ENCODE measurements at places on chromosomes 7 and 10.

GRCh38 chr10:21675157-21675796, 141.2 kb downstream of the MLLT10 start:
- no peak for DNase-seq

GRCh38 chr7:134289423-134289822, 27.3 kb downstream of the SLC35B4 start:
- no peak for DNase-seq

DNA sequence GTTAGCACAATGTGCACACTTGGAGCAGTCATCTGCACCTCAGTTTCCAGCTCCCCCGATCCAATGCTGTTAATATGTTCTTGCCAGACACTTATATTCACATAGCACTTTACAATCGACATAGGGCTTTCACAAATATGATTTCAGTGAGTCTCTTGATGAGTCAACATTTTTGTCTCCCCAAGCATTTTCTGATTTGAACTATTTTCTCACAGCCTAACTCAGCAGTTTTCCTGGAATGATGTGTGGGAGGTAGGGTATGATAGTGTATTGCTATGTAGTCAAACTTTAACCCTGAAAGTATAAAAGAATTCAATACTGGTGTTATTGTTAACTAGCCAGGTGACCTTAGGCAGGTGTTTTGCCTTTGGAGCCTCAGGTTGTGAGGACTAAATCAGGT, 82.5 kb upstream of the LRGUK start:
- no peak for DNase-seq

- DNase-seq = no peak
Observed at GRCh38 chr10:28910956-28911355, 233.6 kb downstream of the BAMBI start.

DNA sequence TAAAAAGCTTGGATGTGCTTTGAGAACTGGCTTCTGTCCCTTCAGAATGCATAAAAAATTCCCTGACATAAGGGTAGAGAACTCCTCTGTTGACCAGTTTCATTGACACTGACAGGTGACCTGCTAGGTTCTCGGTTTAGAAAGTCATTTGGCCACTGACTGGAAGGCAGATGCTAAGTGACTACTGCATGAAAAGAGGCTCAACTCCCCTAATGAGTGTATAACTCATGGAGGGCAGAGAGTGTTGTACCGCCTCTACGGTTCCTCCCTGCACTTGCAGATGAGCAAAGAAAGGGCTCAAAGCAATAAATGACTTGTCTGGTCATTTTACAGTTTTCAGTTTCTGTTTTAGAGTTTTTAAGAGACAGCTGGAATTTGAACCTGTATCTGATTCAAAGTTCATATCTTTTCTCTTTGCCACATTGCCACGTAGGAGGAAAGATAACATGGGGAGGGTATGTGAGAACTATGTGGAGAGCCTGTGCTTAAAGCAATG, 2.9 kb upstream of the FGL2 start:
- no peak for DNase-seq
